GM12878 (cell line): ENCODE measurements at places on chromosomes 3 and 15.

DNA sequence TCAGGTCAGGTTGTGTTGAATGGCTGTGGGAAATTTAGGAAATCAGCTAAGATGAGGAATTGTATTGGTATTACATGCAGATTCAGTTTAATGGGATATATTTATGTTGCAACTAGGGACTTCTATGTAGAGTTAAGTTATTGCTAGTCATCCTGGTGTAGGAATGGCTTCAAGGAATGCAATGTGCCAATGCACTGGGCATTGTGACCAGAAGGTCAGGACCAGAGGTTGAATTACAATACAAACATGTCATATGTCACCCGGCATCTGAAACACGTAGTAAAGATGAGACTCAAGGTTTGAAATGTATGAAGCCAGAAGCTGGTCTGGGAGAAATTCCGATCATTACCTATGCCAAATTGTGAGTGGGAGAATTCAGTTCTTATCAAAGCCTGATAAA lies 11.7 kb upstream of the GAP43 start:
- no peak for DNase-seq

DNA sequence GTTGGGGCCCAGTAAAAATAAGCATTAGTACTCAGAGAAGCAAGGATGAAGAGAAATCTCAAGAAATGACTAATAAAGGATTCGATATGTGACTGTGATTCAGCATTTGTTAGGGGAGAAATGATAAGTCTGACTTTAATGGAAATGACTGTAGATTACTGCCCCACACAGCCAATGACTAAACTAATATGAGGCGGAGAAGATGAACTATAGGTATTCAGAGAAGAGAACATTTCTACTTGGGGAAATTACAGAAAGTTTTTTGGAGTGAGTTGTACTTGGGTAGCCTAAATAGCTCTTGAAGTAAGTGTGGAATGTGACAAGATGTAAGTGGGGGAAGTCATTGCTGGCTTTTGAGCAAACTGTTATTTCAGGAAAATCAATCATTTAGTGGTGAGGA lies 380.0 kb downstream of the PDCD6IP start:
- no peak for DNase-seq

- DNase-seq: no peak
These were observed 255.7 kb downstream of the CNTN6 start for GRCh38 chr3:1348547-1348946.

- no peak for DNase-seq
These were observed 802 bp upstream of the NECTIN3 start for GRCh38 chr3:111070772-111071256.

GRCh38 chr3:124878561-124879336 lies 8.4 kb downstream of the ITGB5 start:
- DNase-seq: no peak

DNA sequence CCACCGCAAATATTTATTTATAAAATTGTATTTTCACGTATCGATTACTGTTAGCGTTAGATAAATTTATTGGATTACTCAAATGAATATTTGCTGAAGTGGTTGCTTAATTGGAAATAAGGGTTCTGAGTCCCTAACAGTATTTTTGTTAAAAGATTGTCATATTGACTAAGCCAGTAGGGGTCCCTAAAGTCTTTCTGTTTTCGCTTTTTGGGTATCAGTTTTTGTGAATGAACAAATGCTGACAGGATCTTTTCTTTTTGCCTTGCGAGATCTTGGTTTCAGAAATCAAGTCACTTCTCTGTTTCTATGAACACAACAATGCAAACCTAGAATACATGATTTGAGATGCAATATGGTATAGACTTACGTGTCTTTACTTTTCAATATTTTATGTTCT lies 7.1 kb downstream of the RAD51 start:
- DNase-seq: no peak

- no peak for DNase-seq
These were observed 31.3 kb upstream of the EBLN2 start for GRCh38 chr3:73030073-73030597.

- DNase-seq: no peak
These were observed 100.9 kb downstream of the PLCL2 start for GRCh38 chr3:16985608-16986007.

DNA sequence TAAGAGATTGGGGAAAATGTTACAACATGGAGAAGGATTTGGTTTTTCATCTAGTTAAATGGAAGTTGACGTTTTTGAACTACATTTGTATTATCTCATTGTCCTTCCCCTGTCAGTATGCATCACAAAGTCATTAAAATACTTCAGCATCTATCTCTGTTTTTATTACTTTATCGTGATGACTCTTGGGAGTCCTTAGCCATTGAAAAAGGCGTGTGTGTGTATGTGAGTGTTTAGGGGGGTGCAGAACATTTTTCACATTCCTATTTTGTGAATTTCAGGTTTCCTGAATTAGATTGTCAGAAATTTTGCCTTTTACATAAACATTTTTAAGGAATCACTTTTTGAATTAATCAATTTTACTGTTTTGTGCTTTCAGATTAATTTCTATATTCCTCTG lies 360.6 kb upstream of the SGO1 start:
- DNase-seq: no peak

DNA sequence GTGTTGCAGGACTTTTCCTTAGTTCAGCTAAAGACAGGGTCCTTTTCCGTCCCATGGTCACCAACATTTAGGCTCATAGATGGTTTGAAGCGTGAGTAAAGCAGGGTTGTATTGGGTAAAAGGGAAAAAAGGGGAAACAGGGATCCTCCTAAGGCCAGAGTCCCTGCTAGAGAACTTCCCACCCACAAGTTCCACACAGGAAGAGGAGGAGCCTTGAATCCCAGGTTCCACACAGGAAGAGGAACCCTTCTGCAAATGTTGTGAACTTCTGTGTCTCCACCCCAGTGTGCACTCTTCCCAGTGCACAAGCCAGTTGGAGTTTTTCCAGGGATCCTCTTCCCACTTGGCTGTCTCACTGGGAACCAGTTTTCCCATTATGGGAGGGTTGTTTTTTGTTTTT lies 27.6 kb upstream of the ATP8B4 start:
- no peak for DNase-seq

DNA sequence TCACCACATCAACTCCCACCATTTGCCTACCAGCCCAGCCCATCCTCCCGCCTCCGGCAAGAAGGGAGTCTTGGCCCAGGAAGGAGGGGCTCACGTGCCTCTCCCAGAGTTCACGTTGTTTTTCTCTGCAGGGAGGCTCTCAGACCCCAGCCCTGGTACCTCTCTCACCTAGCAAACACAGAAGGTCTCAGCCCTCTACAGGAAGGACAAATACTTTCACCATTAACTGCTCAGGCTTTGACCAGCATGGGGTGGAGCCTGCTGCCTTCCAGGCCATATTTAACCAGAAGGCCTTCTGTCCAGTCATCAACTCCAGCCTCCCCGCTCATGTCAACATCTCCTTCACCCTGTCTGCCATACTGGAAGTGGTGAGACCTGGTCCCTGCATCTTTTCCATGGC lies 19.0 kb upstream of the HTR3E start:
- no peak for DNase-seq

- no peak for DNase-seq
These were observed 3.6 kb downstream of the PLA2G4D start for GRCh38 chr15:42090781-42091180.

DNA sequence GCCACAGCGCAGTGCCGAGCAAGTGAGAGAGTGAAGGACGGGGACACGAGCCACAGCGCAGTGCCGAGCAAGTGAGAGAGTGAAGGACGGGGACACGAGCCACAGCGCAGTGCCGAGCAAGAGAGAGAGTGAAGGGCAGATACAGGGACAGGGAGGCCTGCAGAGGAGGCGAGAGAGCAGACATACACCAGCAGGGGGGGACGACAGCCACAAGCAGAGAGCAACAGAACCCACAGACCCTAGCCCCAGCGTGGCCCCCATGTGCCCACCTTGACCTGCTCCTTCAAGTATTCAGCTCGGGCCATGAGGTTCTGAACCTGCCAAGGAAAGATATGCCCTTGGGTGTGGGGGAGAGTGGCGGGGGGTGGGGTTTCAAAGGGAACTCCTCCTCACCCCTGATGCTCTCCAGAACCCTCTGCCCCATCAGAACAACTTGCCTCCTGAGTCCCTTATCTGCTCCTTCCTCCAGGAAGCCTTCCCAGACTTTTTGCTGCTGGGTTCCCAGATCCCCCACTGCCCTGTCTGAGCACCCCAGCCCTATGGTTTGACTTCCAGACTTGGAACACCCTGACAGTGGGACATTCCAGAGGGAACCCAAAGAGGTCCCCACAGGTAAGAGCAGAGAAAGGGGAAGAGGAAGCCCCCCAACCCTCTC lies 5.3 kb downstream of the ULK3 start:
- DNase-seq: no peak

DNA sequence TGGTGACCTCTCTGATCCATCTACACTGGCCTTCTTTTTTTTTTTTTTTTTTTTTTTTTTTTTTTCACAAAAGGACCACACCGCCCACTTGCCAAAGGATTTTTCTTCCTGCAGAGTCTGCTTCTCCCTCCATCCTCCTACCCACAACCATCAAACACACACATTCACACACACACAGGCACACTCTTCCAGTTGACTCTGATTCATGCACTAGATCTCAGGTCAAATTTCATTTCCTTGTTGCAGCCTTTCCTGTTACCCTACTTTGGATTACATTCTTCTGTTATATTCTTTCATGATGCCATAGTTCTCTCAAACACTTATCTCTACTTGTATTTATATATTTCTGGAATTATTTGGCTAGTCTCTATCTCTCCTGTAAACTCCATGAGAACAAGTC lies 133.9 kb downstream of the STAC start:
- no peak for DNase-seq

GRCh38 chr3:149934524-149934923 lies 36.2 kb downstream of the PFN2 start:
- DNase-seq: no peak

GRCh38 chr15:73681063-73681462 lies 3.1 kb upstream of the CD276 start:
- no peak for DNase-seq

DNA sequence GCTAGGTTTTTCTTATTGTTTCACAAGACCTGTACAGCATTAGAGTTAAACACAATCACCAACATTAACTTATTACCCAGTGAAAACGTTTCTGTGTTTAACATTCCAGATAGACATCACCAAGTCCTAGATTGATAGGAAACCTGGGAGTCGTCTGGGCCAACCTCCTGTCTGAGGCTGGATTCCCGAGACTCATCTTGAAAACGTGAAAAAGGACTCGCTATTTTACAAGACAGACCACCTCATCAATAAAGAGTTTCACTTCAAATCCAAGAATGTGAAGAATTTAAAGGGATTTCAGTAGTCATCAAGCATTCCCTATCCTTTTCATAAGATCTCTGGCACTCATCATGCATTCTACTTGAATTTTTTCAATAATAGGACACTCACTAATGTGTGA lies 626.6 kb downstream of the MCTP2 start:
- DNase-seq: no peak
